ENCODE measurements at places on chromosomes 3 and 15. TPM values are rescaled to one million over a fixed set of nuclear protein-coding genes. Genes with fewer than 3 reads are reported as not detected.

- no peak for DNase-seq
These were observed 388 bp downstream of the DAPK2 start for GRCh38 chr15:64045774-64046420.

GRCh38 chr3:34782871-34783270 lies 856.5 kb upstream of the ARPP21 start:
- no peak for DNase-seq

DNA sequence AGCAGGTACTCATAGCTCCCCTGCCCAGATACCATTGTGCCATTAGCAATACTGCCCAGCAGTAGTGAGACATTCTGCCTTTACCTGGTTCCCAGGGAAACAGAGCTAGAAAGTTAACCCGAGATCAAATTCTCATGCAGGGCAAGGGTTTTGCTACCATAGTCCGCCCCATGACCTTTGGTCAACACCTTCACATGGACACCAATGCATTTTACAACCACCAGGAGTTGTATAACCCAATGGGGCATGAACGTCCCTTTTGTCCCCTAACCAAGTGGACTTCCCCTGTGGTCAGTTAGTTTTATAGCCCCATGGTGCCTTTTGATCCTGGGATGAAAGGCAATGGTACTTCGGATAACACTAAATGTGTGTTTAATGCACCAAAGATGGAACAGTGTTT lies 151.7 kb upstream of the IQSEC1 start:
- DNase-seq, result no peak

DNA sequence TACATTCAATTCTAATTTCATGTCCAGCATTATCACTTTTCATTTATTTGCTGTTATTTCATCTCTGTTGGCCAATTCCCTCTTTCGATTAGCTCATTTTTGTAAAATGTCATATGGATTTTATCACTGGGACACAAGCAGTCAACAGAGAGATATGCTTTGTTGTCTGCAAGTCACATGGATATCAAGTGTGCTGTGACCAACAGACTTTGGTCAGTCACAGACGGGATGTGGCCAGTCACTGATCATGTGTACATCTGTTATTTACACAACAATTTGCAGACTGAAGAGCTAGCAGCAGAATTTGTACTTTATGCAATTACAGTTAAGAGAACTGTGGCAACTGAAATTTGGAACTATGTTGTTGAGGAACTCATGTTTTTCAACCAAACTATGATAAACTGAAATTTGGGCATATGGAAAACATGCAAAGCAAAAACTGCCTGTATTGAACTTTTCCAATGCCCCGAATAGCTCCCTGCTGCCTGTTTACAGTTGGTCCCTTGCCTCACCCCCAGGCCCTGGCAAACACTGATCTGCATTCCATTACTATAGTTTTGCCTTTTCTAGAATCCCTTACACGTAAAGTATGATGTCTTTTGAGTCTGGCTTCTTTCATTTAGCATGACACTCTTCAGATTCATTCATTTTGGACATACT lies 104.4 kb downstream of the RPL22L1 start:
- DNase-seq, result no peak

GABRR3 gene
- not detected for total RNA-seq

- no peak for DNase-seq
These were observed 10.0 kb upstream of the ST6GAL1 start for GRCh38 chr3:186920301-186920700.

ZCWPW2 gene
- total RNA-seq, result 0.18 TPM

- DNase-seq, result no peak
These were observed 400 bp downstream of the RAB43 start for GRCh38 chr3:129121016-129121791.

- no peak for DNase-seq
These were observed 72.8 kb upstream of the ITGA11 start for GRCh38 chr15:68504681-68505170.

RHOA gene
- 601 TPM for total RNA-seq

- peak; percentile 48 for DNase-seq
These were observed 348.6 kb downstream of the PLCL2 start for GRCh38 chr3:17233398-17233800.

- DNase-seq, result no peak
These were observed 19.9 kb downstream of the INO80 start for GRCh38 chr15:41096178-41096577.

KLHDC8B gene
- 110 TPM for total RNA-seq

DNA sequence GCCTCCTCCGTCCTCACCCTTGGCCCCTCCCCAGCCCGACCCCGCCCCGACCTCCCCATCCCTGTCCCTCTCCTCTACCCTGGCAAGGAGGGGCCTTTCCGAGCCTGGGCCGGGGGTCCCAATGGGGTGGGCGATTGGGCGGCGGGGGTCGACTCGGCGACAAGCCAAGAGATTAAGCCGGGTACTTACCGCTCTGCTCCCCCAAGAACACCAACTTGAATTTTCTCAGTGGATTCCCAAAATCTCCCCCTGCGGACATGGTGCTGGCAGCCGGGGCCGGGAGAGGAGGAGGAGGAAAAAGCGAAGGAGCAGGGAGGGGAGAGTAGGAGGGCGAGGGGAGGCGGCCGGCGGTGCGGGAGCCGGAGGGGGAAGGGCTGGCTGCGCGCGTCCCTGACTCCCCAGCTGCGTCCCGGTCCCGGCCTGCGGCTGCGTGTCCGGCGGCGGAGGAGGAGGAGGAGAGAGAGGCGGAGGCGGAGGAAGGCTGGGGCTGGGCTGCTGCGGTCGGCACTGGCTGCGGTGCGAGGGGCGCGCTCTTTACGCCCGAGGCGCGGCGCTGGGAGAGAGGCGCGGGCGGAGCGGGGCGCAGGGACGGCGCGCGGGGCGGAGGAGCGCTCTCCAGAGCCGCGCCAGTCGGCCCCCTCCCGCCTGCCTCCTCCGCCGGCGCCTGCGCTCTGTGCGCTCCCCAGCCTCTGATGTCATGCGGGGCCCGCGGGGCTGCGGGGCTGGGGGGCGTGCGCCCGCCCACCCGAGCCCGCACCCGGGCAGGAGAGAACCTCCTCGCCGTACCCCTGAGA lies at the start of gene RAB6B:
Gene RAB6B (minus strand): TSS at position 675 of the 794 bp plus-strand sequence. CDS start 416 bp downstream, at position 259.
- DNase-seq, result no peak

DNA sequence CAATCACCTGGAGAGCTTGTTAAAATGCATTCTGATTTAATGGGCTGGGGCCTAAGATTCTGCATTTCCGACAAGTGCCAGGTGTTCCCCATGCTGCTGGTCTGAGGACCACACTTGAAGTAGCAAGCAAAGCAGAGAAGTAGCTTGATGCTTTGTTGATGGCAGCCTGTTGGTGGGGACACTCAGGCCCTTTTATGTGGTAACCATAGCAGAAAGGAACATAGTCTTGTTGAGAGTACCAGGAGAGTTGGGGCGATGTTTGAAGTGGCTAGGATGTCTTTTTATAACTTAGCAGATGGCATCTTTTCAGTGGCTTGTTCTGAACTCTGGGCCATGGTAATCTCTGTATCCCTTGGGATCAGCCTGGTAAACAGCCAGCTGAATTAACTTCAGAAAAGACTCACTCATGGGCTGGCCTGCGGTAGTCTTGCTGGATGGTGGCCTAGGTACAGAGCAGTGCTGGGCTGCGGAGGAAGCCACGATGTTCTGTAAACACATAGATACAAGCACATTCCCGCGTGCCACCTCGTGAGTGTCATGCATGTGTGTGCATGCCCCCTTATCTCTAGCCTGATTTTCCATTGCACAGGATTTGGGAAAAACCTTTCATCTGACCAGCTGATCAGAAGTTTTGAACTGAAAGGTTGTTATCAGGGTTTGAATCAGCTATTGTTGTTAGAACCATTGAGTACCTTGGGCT lies 292.4 kb upstream of the LRRFIP2 start:
- DNase-seq, result no peak

DNA sequence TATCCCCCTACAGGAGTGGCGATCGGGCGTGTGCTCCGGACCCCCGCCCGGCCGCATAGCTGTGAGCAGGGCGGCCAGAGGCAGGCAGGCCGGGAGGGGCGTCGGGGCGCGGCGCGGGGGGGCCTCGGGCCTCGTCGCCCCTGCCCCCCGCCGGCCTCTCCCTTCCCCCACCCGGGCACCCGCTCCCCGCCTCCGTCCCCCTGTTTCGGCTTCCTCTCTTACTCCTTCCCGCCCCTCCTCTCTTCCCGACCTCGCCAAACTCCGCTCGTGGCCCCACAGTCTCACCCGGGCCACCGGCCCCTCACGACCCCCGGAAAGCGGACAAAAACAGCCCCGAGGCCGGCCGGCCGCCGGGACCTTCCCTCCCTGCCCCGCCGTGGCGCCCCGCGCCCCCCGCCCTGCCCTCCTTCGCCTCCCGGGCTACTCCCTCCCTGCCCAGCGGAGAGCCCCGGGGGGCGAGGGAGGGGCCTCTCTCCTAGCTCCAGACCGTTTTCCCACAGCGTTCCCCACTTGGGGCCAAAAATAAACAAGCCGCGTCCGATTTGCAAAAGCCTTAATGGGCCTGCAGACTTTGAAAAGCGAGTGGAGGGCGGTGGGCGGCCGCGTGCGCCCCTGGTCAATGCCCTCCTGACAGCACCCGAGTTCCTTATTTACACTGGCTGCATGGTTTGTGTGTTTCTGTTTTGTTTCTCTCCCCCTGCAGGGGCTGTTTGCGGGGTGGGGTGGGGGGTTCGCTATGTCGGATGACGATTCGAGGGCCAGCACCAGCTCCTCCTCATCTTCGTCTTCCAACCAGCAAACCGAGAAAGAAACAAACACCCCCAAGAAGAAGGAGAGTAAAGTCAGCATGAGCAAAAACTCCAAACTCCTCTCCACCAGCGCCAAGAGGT lies 1.0 kb downstream of the UBE2E1 start:
- DNase-seq, result no peak

GRCh38 chr3:71843071-71843470 lies 58.1 kb upstream of the PROK2 start:
- no peak for DNase-seq

GRCh38 chr3:127929818-127930413 lies 14.9 kb downstream of the KBTBD12 start:
- DNase-seq, result no peak

P2RY1 gene
- total RNA-seq, result 1.3 TPM

USP4 gene
- 24.2 TPM for total RNA-seq

- DNase-seq, result no peak
These were observed 7.2 kb upstream of the STAC start for GRCh38 chr3:36373084-36373483.

DNA sequence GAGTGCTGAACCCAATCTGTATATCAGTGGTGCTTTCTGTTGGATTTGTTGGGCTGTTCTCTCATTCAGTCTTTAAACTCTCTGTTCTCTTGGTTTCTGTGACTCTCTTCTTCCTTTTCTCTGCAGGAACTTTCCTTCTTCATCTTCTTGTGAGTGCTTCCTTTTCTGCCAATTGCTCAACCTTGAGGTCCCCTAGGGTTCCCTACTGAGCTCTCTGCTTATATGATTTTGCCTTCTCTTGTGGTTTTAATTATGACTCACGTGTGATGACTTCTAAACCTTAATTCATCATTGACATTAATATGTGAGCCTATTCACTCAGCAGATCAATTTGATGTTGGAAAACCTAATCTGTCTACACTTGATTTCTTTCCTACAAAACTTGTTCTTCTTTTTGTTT lies 39.4 kb downstream of the MOBP start:
- DNase-seq, result no peak

- DNase-seq, result no peak
These were observed 54.0 kb upstream of the UMPS start for GRCh38 chr3:124676236-124676635.

DNA sequence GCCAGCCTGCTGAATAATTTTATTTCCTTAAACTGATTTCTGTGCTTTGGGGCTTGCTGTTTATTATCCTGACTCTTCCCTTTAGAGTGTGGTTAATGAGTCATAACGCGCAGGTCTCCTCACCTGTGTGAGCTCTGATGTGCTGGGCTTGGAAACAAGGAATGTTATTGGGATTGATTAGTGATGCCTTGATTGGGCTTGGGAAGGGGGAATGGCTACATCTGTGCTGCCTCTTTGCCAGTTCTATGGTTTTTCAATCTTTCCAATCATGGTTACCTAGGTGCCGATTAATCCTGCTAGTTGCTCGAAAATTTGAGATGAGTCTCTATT lies 161.0 kb downstream of the THSD4 start:
- DNase-seq, result no peak
